ENCODE measurements at places on chromosomes 6 and 20. TPM values are rescaled to one million over a fixed set of nuclear protein-coding genes. Genes with fewer than 3 reads are reported as not detected.

- no peak for DNase-seq
- H3K27ac ChIP-seq: no peak overlapping the region
- no peaks in the 10 kb centered on the region for H3K36me3 ChIP-seq
- no peaks in the 10 kb centered on the region for H3K27me3 ChIP-seq
- no peaks in the 10 kb centered on the region for H3K4me1 ChIP-seq
- H3K4me3 ChIP-seq: no peak overlapping the region
Measured at GRCh38 chr6:158978757-158979156, 21.2 kb downstream of the RSPH3 start.

- DNase-seq: no peak
- H3K36me3 ChIP-seq: no peaks in the 10 kb centered on the region
- no peak overlapping the region for H3K4me3 ChIP-seq
- H3K4me1 ChIP-seq: peaks cover 16% of the 10 kb centered on the region
- no peaks in the 10 kb centered on the region for H3K27me3 ChIP-seq
- H3K27ac ChIP-seq: no peak overlapping the region
Measured at GRCh38 chr6:106309766-106310373, 15.7 kb downstream of the ATG5 start.

Gene VWA7
- 7.8 TPM for total RNA-seq

DNA sequence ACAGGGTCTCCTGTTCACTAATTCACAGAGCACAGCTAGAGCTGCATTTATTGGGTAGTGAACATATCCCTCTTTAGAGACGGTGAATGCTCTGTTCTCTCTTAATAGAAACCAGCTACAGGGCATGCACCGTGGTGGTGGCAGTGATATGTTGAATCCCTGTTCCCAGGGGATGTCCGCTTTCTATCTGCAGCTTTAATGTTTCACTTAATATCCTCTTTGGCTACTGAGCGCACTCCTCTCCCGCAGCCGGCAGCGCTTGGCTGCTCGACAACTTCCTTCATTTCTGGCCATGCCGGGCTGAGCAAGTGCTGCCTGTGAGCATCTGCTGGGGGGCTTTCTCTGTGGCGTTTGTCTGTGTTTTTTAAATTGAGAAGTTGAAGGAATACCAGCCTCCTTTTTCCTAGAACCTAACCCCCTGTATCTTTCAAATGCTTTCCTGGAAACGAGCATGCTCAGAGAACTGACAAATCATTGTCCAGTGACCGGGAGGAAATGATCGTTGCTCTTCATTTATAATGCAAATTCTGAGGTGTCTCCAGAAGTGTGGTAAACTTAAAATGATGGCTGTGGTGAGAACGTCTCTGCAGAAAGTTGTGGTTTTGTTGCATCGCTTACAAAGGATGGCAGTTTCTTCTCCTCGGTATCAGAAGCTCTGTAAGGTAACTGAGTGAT is 297.9 kb downstream of the UTRN start:
- H3K4me3 ChIP-seq: no peak overlapping the region
- H3K27ac ChIP-seq: no peak overlapping the region
- H3K27me3 ChIP-seq: no peaks in the 10 kb centered on the region

- no peak overlapping the region for H3K27ac ChIP-seq
- H3K4me1 ChIP-seq: no peaks in the 10 kb centered on the region
- DNase-seq: no peak
- H3K27me3 ChIP-seq: no peaks in the 10 kb centered on the region
- H3K36me3 ChIP-seq: no peaks in the 10 kb centered on the region
Measured at GRCh38 chr6:78910591-78911171, 43.3 kb downstream of the IRAK1BP1 start.

Gene STMND1
- total RNA-seq: not detected

GRCh38 chr6:1657771-1658165 is 48.1 kb downstream of the FOXC1 start:
- no peak overlapping the region for H3K27ac ChIP-seq
- no peaks in the 10 kb centered on the region for H3K27me3 ChIP-seq
- no peak overlapping the region for H3K4me3 ChIP-seq
- no peaks in the 10 kb centered on the region for H3K36me3 ChIP-seq

Gene DEFB124
- total RNA-seq: not detected

DNA sequence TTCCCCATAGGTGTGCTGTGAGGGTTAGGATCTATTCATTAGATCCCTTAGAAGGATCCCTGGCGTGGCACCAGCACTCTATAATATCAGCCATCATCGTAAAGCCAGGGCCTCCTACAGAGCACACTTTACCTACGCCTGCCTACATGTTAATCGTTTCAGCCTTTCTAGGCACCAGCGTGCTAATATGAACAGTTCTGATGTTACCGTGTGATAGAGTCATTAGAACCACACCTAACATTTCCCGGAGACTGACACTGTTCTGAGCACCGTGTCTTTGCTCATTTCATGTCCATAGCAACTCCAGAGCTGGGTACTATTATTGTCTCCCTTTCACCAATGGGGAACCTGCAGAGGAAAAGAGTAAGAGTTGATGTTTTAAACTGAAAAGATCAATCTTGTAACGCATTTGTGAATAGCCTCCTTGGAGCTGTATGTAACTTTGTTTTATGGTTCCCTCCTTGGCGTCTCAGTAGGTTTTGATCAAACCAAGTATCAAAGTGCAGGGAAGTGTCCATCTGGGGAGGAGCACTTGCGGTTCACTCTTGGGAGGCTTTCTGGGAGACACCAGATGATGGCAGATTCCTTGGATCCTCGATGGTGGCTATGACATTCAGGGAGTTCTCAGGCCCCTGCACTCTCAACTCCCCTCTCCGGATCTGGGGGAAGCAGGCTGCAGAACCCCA is 73.8 kb upstream of the KCNG1 start:
- H3K27me3 ChIP-seq: no peaks in the 10 kb centered on the region
- H3K36me3 ChIP-seq: no peaks in the 10 kb centered on the region
- no peak overlapping the region for H3K27ac ChIP-seq
- no peak overlapping the region for H3K4me3 ChIP-seq
- no peak for DNase-seq

Gene CTCFL
- not detected for total RNA-seq

Gene SNPH
- 14.6 TPM for total RNA-seq

DNA sequence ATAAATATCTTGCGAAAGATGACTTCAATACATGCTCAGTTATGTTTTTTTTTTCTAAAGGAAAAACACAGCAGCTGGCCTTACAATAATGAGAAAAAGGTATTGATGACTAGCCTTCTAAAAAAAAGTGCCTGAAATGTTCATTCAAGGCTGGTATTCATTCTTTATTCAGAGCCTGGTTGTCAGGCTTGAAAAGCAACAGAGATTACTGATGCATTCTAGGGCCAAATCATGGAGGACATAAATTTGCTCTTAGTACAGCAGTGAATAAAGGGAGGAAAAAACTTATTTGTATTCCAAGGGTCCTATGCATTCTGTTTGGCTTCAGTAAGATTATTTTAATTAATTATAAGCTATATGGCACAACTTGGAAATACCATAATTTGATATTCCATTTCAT is 83.5 kb downstream of the WASF1 start:
- peaks cover 3% of the 10 kb centered on the region for H3K4me1 ChIP-seq
- H3K4me3 ChIP-seq: no peak overlapping the region
- H3K27ac ChIP-seq: no peak overlapping the region
- H3K36me3 ChIP-seq: no peaks in the 10 kb centered on the region

- H3K27me3 ChIP-seq: no peaks in the 10 kb centered on the region
- H3K4me3 ChIP-seq: no peak overlapping the region
- H3K36me3 ChIP-seq: no peaks in the 10 kb centered on the region
- no peak for DNase-seq
- H3K27ac ChIP-seq: no peak overlapping the region
Measured at GRCh38 chr6:88474720-88475119, 308.6 kb upstream of the CNR1 start.

GRCh38 chr6:18034798-18035202 is 47.4 kb upstream of the KIF13A start:
- no peaks in the 10 kb centered on the region for H3K4me1 ChIP-seq
- no peaks in the 10 kb centered on the region for H3K36me3 ChIP-seq
- DNase-seq: no peak
- no peak overlapping the region for H3K27ac ChIP-seq
- no peak overlapping the region for H3K4me3 ChIP-seq
- H3K27me3 ChIP-seq: no peaks in the 10 kb centered on the region

GRCh38 chr6:146090474-146090873 is 61.6 kb downstream of the GRM1 start:
- H3K4me1 ChIP-seq: no peaks in the 10 kb centered on the region
- no peaks in the 10 kb centered on the region for H3K36me3 ChIP-seq

- H3K27ac ChIP-seq: no peak overlapping the region
- H3K36me3 ChIP-seq: no peaks in the 10 kb centered on the region
- no peak overlapping the region for H3K4me3 ChIP-seq
- peaks cover 26% of the 10 kb centered on the region for H3K4me1 ChIP-seq
Measured at GRCh38 chr6:128361378-128361777, 159.0 kb downstream of the PTPRK start.

GRCh38 chr6:41504466-41505121 is 41.6 kb upstream of the FOXP4 start:
- no peaks in the 10 kb centered on the region for H3K36me3 ChIP-seq
- H3K4me1 ChIP-seq: peaks cover 21% of the 10 kb centered on the region
- peak overlapping the region; percentile 44 for H3K27ac ChIP-seq
- DNase-seq: no peak
- H3K27me3 ChIP-seq: peaks cover 32% of the 10 kb centered on the region

- peak overlapping the region; percentile 6 for H3K4me3 ChIP-seq
- H3K36me3 ChIP-seq: no peaks in the 10 kb centered on the region
- peaks cover 89% of the 10 kb centered on the region for H3K4me1 ChIP-seq
- H3K27ac ChIP-seq: peak overlapping the region; percentile 64
- no peak for DNase-seq
Measured at GRCh38 chr6:123417535-123417934, 219.2 kb downstream of the TRDN start.

Gene MLN
- total RNA-seq: not detected

DNA sequence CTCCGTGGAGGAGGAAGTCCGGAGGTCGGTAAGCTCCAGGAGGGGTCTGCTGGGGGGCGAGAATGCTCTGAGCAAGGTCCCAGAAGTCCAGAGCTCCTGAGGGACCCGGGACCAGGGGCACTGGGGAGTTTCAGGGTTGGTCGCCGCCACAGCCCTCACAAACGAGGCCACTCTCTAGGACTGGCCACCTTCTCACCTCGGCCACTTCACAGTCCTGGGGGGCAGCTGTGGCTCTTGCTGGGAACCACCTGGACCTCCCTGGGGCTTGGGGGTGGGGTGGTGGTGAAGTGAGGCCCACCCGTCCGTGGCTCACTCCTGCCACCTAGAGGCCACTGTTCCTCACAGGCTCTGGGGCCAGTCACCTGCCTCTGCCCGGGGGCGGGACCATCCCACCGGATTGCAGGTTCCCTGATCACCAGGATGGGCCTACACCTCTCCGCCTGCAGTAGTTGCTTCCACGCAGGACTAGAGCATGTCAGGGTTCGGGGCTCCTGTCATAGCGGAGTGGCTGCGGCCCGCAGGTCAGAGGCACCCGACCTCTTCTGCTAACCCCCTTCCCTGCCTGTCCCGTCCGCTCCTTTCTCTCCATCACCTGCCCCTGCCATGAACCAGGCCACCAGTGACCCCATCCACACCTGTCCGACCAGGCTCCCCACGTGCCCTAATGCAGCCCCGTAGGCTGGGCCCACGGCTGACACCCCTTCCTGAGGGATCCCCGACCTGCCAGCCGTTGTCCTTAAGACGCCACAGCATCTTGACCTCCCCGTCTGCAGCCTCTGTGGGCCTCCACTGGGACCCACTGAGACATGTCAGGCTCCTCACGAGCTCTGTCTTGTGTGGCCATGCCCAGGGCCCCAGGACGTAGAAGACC is 5.1 kb upstream of the TCEA2 start:
- H3K4me3 ChIP-seq: peak overlapping the region; percentile 37
- peak; percentile 41 for DNase-seq
- peak overlapping the region; percentile 44 for H3K27ac ChIP-seq

- H3K4me1 ChIP-seq: no peaks in the 10 kb centered on the region
- no peaks in the 10 kb centered on the region for H3K27me3 ChIP-seq
- no peak overlapping the region for H3K4me3 ChIP-seq
- H3K27ac ChIP-seq: no peak overlapping the region
- no peaks in the 10 kb centered on the region for H3K36me3 ChIP-seq
Measured at GRCh38 chr6:19731282-19731681, 105.9 kb upstream of the ID4 start.

- no peaks in the 10 kb centered on the region for H3K27me3 ChIP-seq
- DNase-seq: no peak
- peaks cover 3% of the 10 kb centered on the region for H3K4me1 ChIP-seq
- H3K4me3 ChIP-seq: no peak overlapping the region
- H3K27ac ChIP-seq: no peak overlapping the region
Measured at GRCh38 chr6:16523606-16524379, 237.5 kb downstream of the ATXN1 start.

GRCh38 chr6:43120944-43121913 is 45.1 kb downstream of the PTK7 start:
- H3K36me3 ChIP-seq: no peaks in the 10 kb centered on the region
- no peak overlapping the region for H3K4me3 ChIP-seq
- no peaks in the 10 kb centered on the region for H3K27me3 ChIP-seq
- no peaks in the 10 kb centered on the region for H3K4me1 ChIP-seq
- H3K27ac ChIP-seq: no peak overlapping the region

DNA sequence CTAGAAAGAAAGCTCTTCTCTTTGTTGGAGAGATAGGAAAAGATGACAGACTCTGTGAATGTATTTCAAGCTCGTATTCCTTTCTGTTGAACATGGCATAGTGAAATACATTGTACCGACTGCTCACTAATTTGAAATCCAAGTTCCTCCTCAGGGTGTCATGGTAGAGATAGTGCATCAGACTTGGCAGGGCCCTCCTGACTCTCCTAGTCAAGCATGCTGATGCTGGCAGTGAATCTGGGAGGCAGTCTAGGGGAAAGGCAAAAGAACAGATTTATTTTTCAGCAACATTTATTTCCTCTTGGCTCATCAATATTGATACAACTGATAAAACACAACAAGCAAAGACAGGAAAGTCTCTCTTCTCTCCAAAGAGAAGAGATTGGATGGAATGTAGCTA is 356.3 kb upstream of the IRAK1BP1 start:
- no peak overlapping the region for H3K27ac ChIP-seq
- H3K4me1 ChIP-seq: no peaks in the 10 kb centered on the region
- H3K4me3 ChIP-seq: no peak overlapping the region
- H3K27me3 ChIP-seq: no peaks in the 10 kb centered on the region
- no peaks in the 10 kb centered on the region for H3K36me3 ChIP-seq
- no peak for DNase-seq

DNA sequence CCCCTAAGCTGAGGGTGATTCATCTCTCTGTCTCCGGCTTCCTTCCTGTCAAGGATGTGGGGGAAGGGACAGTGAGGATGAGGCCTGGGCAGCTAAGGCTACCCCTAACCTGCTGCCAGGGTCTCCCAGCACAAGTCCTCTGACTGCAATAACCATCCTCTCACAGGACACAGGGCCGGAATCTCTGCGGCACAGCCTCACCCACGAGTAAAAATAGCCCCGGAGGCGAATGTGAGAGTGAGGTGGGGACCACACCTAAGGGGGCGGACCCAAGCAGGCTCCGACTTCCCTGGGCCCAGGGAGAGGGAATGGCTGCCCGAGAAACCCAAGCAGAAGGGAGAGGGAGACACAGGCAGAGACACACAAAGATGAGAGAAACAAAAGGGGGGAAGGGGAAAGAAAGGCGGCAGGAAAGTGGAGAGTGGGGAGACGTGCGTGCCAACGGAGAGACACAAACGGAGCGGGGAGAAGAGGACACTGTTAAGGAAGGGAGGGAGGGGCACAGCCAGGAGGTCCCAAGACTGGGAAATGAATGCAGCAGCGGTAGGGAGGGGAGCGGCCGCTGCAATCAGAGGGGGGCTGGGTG is 1.4 kb downstream of the CLIC1 start:
- H3K4me3 ChIP-seq: peak overlapping the region; percentile 60
- H3K36me3 ChIP-seq: no peaks in the 10 kb centered on the region
- peak overlapping the region; percentile 85 for H3K27ac ChIP-seq
- H3K4me1 ChIP-seq: peaks cover 20% of the 10 kb centered on the region
